ENCODE measurements at places on chromosomes 11 and 22.

DNA sequence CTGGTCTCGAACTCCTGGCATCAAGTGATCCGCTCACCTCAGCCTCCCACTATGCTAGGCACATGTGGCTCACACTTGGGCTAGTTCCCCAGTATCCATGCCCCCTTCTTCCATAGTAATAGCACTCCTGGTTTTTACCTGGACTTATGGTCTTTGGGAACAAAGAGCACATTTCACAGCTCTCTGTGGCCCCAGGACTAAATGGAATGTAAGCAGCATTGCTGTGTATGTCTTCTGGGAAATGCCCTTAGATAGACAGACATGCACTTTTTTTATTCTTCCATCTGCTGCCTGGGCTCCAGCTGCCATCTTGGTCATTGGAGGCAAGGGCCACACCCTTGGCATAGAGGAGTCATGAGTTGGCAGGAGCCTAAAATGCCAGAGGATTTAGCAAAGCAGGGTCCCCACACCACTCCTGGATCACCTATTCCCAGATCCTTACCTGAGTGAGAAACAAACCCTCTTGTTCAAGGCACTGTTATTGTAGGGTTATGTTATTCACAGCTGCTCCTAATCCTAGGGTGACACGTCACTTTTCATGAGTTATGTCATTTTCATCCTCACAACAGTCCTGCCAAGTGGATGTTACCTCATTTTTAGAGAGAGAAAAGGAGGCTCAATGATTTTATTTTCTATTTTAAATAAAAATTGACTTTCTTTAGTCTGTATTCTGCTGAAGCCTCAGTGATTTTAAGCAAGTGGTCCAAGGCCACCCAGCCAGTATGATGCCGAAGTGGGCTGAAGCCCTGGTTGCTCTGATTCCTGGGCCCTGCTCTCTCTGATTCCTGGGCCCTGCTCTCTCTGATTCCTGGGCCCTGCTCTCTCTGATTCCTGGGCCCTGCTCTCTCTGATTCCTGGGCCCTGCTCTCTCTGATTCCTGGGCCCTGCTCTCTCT, 15.7 kb upstream of the GDPD5 start:
- DNase-seq = no peak

GRCh38 chr22:24247564-24248344, 2.9 kb upstream of the GGT5 start:
- DNase-seq = peak; percentile 39

DNA sequence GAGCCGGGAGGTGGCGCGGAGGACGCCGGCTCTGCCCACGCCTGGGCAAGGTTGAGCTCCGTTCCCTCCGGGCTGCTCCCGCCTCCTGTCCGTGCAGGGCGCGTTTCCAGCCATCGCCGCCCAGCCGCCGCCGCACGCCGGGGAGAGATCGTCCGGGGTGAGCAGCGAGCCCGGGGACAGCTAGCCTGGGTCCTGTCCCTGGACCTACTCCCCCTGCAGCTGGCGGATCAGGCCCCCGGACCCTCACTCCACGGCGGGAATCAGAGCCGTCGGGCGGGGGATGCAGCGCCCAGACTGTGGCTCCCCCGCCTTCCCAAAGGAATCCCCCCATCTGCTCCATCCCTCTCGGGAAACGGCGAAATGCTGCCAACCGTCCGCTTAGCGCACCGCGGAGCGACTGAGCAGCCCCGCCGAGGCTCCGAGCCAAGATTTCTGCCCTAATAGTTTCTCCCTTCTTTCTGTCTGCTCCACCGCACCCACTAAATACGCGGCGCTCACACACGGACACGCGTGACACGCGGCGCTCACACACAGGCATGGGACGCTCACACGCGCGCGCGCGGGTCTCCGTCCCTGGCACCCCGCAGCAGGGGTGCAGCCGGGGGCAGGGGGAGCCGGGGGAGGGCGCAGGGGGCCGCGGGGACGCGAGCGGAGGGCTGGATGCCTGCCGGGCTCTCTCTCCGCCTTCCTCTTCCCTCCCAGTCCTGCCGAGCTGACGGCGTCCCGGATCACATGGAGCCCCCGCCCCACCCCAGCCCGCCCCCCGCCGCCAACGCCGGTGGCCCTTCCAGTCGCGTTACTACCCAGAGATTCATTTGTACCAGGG, at the start of gene KCNJ5:
TSS of gene KCNJ5 (plus strand) at position 814 of the 826 bp plus-strand sequence. CDS start 19,918 bp downstream, outside the sequence.
- DNase-seq = no peak

DNA sequence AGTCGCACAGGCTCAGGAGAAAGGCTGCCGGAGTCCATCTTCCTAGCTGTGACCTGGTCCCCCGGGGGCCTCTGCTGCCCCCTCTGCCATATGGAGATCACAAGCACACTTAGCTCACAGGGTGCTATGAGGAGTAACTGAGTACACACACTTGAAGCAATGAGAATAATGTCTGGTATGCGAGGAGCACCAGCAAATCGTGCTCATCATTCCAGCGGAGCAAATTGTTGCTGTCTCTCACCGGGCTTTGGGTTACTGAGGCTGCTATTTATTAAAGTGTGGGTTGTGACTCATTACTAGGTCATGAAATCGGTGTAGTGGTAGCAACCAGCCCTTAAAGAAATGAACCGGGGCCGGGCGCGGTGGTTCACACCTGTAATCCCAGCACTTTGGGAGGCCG, 48.1 kb upstream of the EIF3D start:
- DNase-seq = no peak

DNA sequence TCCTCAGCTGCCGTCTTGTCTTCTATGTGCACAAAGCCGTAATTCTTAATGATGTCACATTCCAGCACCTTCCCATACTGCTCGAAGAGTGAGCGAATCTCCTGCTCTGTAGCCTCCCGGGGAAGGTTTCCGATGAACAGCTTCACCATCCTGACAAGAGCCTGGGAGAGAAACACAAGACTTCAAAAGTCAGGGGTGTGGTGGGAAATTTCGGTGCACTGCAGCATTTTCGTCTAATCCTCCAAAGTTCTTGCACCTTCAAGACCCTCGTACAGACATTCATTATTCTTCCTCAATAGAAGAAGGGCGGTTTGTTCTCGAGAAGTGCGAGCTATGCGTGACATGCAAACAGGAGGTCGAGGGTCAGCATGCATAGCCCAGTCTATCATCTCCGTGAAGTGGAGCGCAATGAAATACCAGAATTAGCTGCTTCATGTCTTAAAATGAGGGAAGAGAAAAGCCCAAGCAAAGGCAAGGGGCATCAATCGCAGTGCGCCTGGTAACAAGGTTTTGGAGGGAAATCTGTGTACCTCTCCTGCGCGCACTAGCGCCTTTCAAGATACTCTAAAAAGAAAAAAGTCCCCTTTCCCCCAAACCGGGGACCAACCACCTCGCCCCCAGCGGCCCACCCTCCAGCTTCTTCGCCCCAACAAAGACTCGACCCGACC, 622 bp downstream of the RBM4B start:
- no peak for DNase-seq

DNA sequence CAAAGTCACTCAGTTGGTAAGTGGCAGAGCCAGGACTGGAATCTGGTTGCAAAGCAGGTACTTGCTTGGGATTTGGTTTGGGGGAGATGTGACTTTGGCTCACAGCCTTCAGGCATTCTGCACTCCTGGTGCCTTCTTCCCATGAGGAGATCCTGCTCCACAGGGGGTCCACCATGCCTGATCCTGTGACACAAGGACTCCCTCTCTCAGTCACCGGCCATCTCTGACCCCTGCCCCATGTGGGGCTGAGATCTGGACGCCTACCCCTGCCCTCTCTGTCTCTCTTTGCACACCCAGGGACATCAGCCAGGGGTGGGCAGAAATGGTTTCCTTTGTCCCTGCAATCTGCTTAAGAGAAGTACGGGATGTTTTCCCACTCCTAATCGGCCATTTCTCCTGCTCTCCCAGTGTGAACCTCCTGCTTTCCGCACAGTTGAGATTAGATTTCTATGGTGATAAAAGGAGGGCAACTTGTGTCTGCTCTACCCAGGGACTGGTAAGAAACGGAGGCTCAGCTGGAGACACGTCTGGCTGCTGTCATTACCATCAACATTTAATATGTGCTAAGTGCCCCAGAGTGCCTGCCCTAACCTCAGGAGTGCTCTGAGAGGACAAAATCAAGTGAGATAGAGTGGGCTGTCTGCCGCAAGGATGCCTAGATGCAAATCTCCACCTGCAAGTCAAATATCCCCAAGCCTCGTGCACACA, 11.1 kb upstream of the FXYD6 start:
- no peak for DNase-seq

DNA sequence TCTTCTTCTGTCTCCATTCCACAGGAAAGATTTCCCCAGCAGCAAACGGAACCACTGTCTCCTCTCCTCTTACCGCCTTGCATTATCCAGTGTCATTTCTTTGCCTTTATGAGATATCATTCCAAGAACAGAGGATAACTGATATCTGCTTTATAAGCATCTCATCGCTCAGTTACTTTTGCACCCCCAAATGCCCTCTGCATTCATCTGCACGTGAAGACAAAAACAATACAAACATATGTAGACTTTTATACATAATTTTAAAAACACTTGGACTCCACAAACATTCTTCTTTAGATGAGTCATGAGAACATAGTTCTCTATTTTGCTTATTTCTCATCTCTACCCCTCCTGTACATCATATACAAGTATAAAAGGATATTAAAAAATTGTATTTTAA, 512 bp upstream of the OR51T1 start:
- no peak for DNase-seq

GRCh38 chr11:115439385-115439784, 64.8 kb downstream of the CADM1 start:
- DNase-seq = no peak

GRCh38 chr11:110112457-110112856, 19.3 kb downstream of the ZC3H12C start:
- peak; percentile 63 for DNase-seq

DNA sequence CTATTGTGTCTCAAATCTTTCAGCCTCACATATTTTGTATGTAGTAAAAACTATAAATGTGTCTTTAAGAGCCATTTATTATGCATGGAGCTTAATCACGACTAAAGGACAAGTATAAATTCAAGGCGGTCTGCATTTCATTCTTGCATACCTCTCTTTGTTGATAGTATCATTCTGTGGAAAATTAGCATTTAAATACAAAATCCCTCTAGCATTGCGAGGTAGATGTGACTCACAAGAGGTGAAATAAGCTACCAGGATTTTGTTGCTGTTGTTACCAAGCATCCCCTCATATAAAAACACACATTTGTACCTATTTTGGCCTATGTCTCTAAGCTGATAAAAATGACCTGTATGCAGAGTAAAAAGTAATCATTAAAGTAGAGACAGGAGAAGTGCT, 537.4 kb upstream of the LUZP2 start:
- DNase-seq = no peak

GRCh38 chr11:122731500-122731913, 76.0 kb downstream of the UBASH3B start:
- DNase-seq = no peak

DNA sequence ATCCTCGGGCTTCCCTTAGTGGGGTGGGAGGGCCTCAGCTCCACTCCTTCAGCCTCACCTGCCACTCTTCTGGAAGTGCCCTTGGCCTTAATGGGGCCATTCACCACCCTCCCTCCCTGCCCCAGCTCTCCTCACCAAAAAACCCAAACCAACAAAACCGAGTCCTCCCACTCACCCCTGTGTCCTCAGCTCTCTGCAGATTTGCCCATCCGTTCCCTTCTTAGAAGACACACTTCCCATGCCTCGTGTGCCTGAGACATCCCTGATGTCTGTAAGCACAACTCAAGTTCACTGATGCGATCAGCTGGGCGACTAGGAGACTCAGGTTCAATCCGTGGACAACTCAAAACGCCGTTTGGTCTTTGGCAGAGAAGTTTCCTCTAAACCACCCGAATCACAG, 839.2 kb downstream of the TBC1D22A start:
- DNase-seq = no peak

DNA sequence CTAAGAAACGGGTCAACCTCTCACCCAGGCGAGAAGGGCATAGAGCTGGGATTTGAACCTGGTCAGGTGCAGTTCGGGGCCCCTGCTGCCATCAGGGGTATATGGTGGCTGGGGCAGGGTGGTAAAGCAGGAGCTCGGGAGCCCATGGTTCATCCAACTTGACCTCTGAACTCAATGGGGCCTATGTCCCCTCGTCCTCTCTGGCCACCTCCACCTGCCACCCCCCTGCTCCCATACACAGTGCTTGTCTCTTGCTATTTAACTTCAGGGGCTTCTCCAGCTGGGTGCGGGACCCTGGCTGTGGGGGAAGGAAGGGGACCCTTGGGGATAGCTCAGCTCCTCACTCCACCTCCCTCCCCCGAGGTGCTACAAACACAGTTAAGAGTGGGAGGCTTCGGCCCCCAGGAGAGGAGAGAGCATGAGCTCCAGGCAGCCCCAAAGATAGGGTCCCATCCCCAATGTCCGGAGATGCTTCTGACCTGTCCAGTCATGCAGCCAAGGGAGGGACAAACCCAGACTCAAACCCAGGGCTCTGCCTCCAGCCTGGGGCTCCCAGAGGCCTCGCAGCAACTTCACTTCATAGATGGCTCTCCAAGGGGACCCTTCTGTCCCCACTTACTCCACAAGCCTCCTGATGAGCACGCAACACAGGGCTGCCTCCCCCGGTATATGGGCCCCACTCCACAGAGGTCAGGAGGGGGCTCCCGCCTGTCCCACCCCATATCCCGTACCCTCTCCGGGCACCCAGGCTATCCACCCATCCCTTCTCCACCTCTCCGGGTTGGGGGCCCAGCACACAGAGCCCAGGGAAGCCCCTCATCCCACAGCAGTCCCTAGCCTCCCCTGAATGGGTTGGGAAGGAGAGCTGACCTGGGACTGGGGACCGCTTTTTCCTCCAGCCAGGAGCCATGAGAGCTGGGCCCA, 712 bp downstream of the IL2RB start:
- no peak for DNase-seq

- no peak for DNase-seq
Observed at GRCh38 chr11:59553323-59553722, 42.0 kb downstream of the OR4D9 start.

DNA sequence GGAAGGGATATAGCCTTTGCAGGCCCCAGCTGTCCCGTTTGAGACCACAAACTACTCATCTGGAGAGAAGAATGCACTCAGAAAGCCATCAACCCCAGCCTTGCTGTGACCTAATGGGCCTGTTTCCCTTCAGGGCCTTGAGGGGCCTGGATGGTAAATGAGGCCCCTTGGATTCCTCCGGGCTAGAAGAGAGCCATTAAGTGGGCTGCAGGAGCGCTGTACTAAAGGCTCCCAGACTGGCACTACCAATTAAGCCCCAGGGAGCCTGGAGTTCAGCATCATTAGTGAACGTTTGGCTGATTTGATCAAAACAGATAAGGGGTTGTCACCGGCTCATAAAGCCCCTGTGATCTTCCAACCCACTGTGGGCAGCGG, 23.0 kb downstream of the CD5 start:
- DNase-seq = no peak

DNA sequence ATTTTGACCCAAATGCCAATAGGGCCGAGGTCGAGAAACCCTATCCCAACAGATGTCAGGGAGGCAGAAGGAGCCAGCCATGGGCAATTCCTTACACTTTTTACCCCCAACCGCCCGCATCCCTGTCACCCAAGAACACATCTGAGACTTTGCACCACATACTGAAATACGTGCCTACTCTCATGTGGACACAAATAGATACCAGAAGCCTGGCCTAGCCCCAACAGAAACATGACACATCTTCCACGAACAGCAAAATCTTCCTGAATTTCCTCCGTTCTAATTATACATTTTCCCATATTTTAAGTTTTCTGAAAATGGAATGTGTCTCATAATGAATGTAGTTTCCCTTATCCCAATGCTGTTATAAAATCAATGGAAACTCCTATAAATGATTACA, 64.7 kb downstream of the SLC1A2 start:
- no peak for DNase-seq

- no peak for DNase-seq
Observed at GRCh38 chr22:46561435-46561905, 24.1 kb upstream of the CELSR1 start.

GRCh38 chr11:94199136-94200130, 70.8 kb downstream of the PANX1 start:
- DNase-seq = no peak

All from GDM1 (cell line).